ENCODE measurements at places on chromosomes 4 and X. TPM values are rescaled to one million over a fixed set of nuclear protein-coding genes. Genes with fewer than 3 reads are reported as not detected.

The ATP2B3 gene
- total RNA-seq = not detected

The EDA gene
- 0.25 TPM for total RNA-seq

The CTSO gene
- total RNA-seq = 3.5 TPM

The NKX1-1 gene
- not detected for total RNA-seq

The TEC gene
- total RNA-seq = 0.73 TPM

The NAA11 gene
- not detected for total RNA-seq

The DGKK gene
- total RNA-seq = not detected

The STBD1 gene
- total RNA-seq = 1.2 TPM

The MAMLD1 gene
- total RNA-seq = 7.0 TPM

The LDB2 gene
- total RNA-seq = not detected

The DYNLT3 gene
- total RNA-seq = 12.4 TPM

The MRPL1 gene
- total RNA-seq = 36.5 TPM

The ADGRG4 gene
- total RNA-seq = not detected
